T-cell (primary cell): ENCODE measurements at places on chromosomes 12 and 14. TPM values are rescaled to one million over a fixed set of nuclear protein-coding genes. Genes with fewer than 3 reads are reported as not detected.

DNA sequence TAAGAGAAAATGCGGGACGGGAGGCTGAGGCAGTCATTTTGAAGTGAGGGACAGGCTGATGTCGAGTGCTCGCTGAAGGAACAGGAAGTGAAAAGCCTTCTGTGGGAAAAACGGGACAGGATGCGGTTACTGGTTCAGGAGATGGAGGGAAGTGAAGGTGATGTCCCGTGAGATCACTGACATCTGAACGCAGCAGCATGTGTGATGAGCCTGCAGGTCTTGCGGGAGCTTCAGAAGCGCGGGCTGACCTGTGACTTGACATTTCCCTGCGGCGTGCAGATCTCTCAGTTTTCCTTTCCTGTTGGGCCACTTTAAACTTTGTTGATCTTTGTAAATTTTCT lies 77.8 kb downstream of the DDX51 start:
- no peak for DNase-seq
- H3K4me3 ChIP-seq, result peak overlapping the region; percentile 17
- H3K27ac ChIP-seq, result peak overlapping the region; percentile 9
- no peaks in the 10 kb centered on the region for H3K27me3 ChIP-seq
- H3K4me1 ChIP-seq, result peaks cover 11% of the 10 kb centered on the region

GPR84 gene
- total RNA-seq, result not detected

GRCh38 chr14:22200977-22201605 lies 387.9 kb downstream of the DAD1 start:
- H3K4me1 ChIP-seq, result no peaks in the 10 kb centered on the region
- no peaks in the 10 kb centered on the region for H3K36me3 ChIP-seq
- H3K4me3 ChIP-seq, result no peak overlapping the region
- H3K27me3 ChIP-seq, result no peaks in the 10 kb centered on the region

DNA sequence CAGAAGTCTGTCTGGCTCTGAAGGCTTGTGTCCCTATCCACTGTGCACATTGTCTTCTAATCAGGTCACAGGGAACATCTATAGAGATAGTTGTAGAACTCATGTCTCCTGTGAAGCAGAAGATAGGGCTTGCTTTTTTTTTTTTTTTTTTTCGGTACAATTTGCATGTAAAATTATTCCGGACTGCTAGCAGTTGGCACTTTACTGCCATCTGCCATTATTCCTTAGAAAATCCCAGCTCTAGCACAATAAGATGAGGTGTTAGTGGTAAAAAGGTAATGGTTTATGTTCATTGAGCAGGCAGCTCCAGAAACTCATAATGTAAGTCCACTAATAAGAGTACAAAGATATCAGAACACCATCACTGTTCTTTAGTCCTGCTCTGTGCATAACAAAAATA lies 8.7 kb downstream of the MYRFL start:
- H3K4me3 ChIP-seq, result no peak overlapping the region
- peaks cover 4% of the 10 kb centered on the region for H3K27me3 ChIP-seq
- H3K36me3 ChIP-seq, result no peaks in the 10 kb centered on the region
- no peak overlapping the region for H3K27ac ChIP-seq
- no peaks in the 10 kb centered on the region for H3K4me1 ChIP-seq

DNA sequence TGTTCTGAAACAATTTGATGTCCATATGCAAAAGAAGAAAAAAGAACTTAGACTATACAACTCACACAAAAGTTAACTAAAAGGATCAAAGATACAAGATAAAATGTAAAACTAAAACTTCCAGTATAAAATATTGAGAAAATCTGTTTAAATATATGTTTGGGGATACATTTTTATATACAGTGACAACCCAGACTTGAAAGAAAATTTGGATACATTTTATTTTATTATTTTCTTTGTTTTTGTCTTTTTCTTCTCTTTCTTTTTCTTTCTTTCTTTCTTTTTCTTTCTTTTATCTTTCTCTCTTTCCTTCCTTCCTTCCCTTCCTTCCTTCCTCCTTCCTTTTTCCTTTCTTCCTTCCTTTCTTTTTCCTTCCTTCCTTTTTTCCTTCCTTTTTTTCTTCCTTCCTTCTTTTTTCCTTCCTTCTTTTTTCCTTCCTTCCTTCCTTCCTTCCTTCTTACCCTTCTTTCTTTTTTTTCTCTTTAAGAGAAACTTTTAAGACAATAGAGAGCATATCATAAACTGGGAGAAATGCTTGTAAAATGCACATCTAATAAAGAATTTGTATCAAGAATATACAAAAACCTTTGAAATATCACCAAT lies 954.5 kb upstream of the LRFN5 start:
- no peaks in the 10 kb centered on the region for H3K4me1 ChIP-seq
- no peaks in the 10 kb centered on the region for H3K36me3 ChIP-seq
- no peak for DNase-seq
- H3K27ac ChIP-seq, result no peak overlapping the region
- H3K4me3 ChIP-seq, result no peak overlapping the region

GRCh38 chr12:29639893-29640495 lies 142.5 kb upstream of the OVCH1 start:
- no peak for DNase-seq
- no peaks in the 10 kb centered on the region for H3K36me3 ChIP-seq
- no peak overlapping the region for H3K4me3 ChIP-seq
- no peak overlapping the region for H3K27ac ChIP-seq

GRCh38 chr12:19959353-19959752 lies 409.0 kb upstream of the PDE3A start:
- no peak overlapping the region for H3K4me3 ChIP-seq
- DNase-seq, result no peak
- H3K27ac ChIP-seq, result no peak overlapping the region

- DNase-seq, result no peak
- H3K27me3 ChIP-seq, result no peaks in the 10 kb centered on the region
- H3K4me3 ChIP-seq, result no peak overlapping the region
- peak overlapping the region; percentile 16 for H3K27ac ChIP-seq
Measured at GRCh38 chr12:120235369-120236323, 29.9 kb downstream of the PXN start.

STYX gene
- 29.6 TPM for total RNA-seq

GRCh38 chr14:28770630-28771029 lies 4.0 kb downstream of the FOXG1 start:
- H3K27ac ChIP-seq, result no peak overlapping the region
- peaks cover 36% of the 10 kb centered on the region for H3K27me3 ChIP-seq
- H3K4me3 ChIP-seq, result no peak overlapping the region
- peaks cover 5% of the 10 kb centered on the region for H3K4me1 ChIP-seq
- H3K36me3 ChIP-seq, result no peaks in the 10 kb centered on the region
- no peak for DNase-seq

DNA sequence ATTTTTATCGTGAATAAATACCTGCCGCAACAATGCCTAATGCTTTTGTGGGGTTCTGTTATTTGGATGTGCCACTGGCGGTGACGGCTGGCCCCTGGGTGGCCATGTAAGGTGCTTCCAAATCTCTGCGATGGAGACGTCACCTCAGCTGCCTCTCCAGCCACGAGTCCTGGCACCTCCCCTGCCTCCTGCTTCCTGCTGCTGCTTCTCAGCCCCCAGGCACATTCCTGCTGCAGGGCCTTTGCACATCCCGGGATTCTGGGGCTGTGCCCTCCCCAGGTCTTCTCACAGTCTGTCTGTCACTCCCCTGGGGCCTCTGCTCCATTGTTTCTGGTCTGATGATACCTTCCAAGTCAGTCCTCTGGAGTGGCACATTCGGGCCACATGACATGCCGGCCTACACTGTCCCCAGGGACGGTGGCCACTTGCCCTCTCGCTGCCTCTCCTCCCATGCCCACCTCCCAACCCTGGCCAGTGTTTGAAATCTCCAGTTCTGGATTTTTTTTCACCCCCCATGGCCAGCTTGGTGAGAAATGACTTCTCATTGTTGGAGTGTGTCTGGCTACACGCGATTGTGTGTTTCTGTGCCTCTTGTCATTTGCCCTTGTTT lies 151.8 kb downstream of the KIF26A start:
- no peak overlapping the region for H3K27ac ChIP-seq
- H3K27me3 ChIP-seq, result no peaks in the 10 kb centered on the region
- DNase-seq, result no peak
- no peaks in the 10 kb centered on the region for H3K36me3 ChIP-seq
- no peaks in the 10 kb centered on the region for H3K4me1 ChIP-seq

- H3K4me1 ChIP-seq, result no peaks in the 10 kb centered on the region
- no peak overlapping the region for H3K4me3 ChIP-seq
- H3K27me3 ChIP-seq, result no peaks in the 10 kb centered on the region
- DNase-seq, result no peak
Measured at GRCh38 chr12:1001507-1001906, 10.5 kb downstream of the ERC1 start.

- H3K27me3 ChIP-seq, result peaks cover 2% of the 10 kb centered on the region
- no peak overlapping the region for H3K27ac ChIP-seq
- H3K4me1 ChIP-seq, result no peaks in the 10 kb centered on the region
- no peaks in the 10 kb centered on the region for H3K36me3 ChIP-seq
Measured at GRCh38 chr12:117582135-117582784, 220.8 kb upstream of the NOS1 start.

STAT6 gene
- total RNA-seq, result 256 TPM

DNA sequence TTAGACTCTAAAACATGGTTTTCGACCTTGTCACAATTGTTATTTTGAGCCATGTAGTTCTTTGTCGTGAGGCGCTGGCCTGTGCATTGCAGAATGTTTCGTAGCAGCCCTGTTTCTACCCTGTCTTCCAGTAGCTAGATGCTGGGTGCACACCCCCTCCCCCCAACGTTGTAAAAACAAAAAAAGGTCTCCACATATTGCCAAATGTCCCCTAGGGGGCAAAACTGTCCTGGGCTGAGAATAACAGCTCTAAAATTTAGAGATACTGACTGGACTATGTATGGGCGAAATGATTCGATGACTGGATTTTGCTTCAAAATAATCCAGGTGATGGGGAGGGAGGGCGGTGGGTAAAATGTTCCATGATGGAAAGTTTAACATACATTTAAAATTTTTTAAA lies 126.1 kb upstream of the FUT8 start:
- H3K4me1 ChIP-seq, result peaks cover 53% of the 10 kb centered on the region
- H3K27me3 ChIP-seq, result no peaks in the 10 kb centered on the region
- DNase-seq, result no peak
- H3K27ac ChIP-seq, result no peak overlapping the region
- no peak overlapping the region for H3K4me3 ChIP-seq

ACSM4 gene
- not detected for total RNA-seq

NRXN3 gene
- total RNA-seq, result not detected

DNA sequence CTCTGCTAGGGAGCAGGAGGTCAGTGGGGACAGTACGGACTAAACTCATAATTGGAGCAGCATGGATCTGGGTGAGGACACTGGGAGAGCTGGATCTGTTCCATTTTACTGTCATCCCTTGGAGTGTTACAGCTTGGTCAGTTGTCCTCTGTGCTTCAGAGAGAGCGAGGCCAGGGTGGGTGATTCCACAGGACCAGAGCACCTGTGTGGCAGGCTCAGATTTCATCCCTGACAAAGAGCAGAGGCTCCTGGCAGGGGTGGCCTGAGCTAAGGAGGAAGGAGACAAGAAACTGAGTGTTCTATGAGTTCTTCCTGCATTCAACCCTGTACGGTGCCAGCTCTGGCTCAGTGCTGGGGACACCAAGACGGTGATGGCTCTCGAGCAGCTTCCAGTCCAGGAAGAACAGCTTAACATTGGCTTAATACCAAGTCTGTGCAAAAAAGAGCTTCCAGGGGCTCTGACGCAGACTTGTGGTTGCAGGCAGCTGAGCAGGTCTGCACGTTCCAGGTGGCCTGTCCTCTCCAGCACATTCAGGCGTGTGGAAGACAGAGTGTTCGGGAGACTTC lies 8.4 kb upstream of the PGF start:
- no peak for DNase-seq
- no peaks in the 10 kb centered on the region for H3K36me3 ChIP-seq
- H3K4me1 ChIP-seq, result no peaks in the 10 kb centered on the region
- H3K4me3 ChIP-seq, result no peak overlapping the region
- H3K27ac ChIP-seq, result no peak overlapping the region

DNA sequence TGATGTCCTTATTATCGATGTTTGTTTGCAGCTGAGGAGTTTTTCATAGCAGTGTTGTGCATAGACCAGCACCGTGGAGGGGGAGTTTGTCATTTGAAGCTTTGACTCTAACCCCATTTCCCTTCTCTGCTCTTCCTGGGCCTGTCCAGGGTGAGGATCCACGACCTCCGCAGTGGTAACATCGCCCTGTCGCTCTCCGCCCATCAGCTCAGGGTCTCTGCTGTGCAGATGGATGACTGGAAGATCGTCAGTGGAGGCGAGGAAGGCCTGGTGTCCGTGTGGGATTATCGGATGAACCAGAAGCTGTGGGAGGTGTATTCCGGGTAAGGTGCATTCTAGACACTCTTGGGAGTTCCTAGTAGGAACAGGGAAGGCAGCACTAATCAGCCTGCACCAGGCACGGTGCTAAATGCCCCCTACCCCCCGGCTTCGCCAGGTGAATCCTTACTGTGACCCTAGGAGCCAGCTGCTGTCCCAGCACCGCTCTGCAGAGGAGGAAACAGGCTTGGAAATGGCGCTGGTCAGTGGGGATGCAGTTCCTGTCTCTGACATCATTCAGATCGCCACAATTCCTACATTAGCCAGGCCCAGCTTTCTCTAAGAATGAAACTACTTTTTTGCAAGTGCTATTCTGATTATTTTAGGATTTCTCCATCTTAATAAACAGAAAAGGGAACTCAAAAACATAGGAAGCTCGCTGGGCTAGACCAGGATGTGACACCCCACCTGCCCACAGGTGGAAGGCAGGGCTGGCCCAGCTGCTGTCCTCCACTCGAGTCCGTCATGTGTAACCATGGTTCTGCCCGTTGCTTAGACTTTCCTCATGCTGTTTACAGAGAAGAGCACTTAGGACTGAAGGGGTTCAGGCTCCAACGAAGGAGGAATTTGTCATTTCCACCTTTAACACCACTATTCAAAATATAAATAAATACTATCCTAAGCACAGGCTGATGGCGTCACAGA lies 74.9 kb downstream of the TESC start:
- DNase-seq, result no peak
- no peak overlapping the region for H3K4me3 ChIP-seq
- no peaks in the 10 kb centered on the region for H3K27me3 ChIP-seq
- H3K36me3 ChIP-seq, result peaks cover 39% of the 10 kb centered on the region

FOXG1 gene
- not detected for total RNA-seq

G2E3 gene
- 24.5 TPM for total RNA-seq

DNA sequence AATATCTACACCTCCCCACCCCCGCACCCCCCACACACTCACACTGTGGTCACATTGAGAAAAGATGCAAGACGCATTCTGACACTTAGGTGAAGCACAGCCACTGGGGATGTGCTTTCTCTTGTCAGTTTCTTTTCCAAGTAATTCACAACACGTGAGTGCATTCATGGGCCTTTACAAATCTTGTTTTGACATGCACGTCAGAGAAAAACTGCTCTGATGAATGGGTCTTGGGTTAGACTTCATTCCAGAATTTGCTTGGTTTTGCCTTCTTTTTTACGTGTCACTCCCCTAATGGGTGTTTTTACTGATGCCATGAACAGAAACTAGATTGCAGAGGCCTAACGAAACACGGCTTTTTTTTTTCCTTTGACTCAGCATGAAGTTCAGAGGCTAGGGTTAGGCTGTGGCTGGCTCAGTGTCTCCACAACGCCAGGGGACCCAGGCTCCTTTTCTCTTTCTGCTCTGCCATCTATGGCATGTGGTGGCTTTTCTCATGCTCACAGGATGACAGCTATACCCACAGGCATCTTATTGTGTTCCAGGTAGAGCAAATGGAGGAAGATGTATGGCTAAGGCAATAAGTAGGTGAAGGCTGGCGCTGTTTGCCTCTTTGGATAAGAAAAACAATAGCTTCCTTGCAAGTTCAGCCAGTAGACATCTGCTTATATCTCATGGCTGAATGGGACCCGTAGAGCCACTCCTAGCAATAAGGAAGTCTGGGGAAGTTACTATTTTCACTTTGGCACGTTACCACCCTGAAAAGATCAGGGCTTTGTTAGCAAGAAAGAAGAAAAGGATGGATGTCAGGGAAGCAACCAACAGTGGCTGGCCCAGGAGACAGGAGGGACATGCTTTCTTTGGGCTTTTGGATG lies 253.3 kb downstream of the SLC15A4 start:
- no peak overlapping the region for H3K4me3 ChIP-seq
- H3K27ac ChIP-seq, result peak overlapping the region; percentile 1
- DNase-seq, result no peak
- no peaks in the 10 kb centered on the region for H3K36me3 ChIP-seq

FIGNL2 gene
- 1.3 TPM for total RNA-seq
